ENCODE measurements at places on chromosomes 4 and X. TPM values are rescaled to one million over a fixed set of nuclear protein-coding genes. Genes with fewer than 3 reads are reported as not detected.

- H3K27ac ChIP-seq = no peak overlapping the region
- H3K36me3 ChIP-seq = no peaks in the 10 kb centered on the region
- H3K4me3 ChIP-seq = no peak overlapping the region
- no peak for DNase-seq
- H3K4me1 ChIP-seq = peaks cover 11% of the 10 kb centered on the region
Observed at GRCh38 chrX:13131396-13132137, 87.1 kb upstream of the FAM9C start.

DNA sequence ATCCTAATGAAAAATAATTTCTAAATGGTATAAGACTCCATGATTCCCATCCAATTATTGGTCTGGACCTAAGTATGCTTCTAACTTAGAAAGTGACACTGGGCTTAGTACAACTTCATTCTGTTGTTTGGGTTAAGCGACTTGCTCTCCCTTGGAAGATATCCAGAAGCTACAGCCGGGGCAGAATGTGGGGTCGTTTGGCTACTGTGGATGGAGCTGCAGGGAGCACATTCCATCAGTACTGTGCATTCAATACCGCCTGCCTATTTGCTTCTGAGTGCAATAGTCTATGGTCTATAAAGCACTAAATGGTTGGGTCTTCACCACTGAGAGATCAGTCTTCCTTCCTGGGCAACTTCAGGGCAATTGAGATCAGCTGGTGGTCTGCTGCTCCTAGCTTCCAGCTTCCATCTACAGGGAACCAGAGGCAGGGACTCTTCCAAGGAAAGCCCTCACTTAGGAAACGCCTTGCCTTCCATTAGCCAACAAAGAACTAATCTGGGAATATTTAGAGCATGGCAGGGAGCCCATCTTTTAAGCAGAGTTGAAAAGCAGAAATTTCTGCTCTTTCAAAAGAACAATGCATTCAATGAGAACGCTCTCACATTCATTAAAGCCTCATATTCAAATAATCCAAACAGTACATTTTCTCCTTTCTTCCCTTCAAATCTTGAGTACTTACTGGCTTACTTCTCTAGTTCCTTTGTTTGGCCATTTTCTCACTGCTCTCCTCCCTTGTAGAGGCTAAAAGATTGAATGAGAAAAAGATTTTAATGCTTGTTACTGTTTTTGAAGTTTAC lies 1049.9 kb upstream of the TENM3 start:
- H3K27me3 ChIP-seq = no peaks in the 10 kb centered on the region
- H3K36me3 ChIP-seq = no peaks in the 10 kb centered on the region
- DNase-seq = peak; percentile 60

- H3K4me3 ChIP-seq = no peak overlapping the region
- no peaks in the 10 kb centered on the region for H3K27me3 ChIP-seq
- no peaks in the 10 kb centered on the region for H3K4me1 ChIP-seq
- no peak overlapping the region for H3K27ac ChIP-seq
- H3K36me3 ChIP-seq = no peaks in the 10 kb centered on the region
Observed at GRCh38 chr4:99457270-99457669, 22.1 kb upstream of the ADH7 start.

DNA sequence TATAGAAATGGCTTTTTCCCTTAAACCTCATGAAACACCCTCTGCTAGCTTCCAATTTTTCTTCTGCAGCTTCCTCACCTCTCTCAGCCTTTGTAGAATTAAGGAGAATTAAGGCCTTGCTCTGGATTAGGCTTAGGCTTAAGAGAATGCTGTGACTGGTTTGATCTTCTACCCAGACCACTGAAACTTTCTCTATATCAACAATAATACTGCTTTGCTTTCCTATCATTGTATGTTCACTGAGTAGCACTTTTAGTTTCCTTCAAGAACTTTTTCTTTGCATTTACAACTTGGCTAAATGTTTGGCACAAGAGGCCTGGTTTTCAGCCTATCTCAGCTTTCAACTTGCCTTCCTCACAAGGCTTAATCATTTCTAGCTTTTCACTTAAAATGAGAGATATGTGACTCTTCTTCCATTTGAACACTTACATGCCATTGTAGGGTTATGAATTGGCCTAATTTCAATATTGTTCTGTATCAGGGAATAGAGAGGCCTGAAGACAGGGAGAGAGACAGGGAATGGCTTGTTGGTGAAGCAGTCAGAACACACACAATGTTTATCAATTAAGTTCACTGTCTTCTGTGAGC lies 28.2 kb downstream of the TMEM154 start:
- H3K4me1 ChIP-seq = no peaks in the 10 kb centered on the region
- no peaks in the 10 kb centered on the region for H3K27me3 ChIP-seq
- H3K27ac ChIP-seq = no peak overlapping the region
- no peaks in the 10 kb centered on the region for H3K36me3 ChIP-seq
- no peak for DNase-seq

- H3K4me1 ChIP-seq = peaks cover 8% of the 10 kb centered on the region
- no peak overlapping the region for H3K27ac ChIP-seq
- H3K27me3 ChIP-seq = no peaks in the 10 kb centered on the region
- no peaks in the 10 kb centered on the region for H3K36me3 ChIP-seq
- no peak for DNase-seq
Observed at GRCh38 chr4:153002110-153002509, 66.0 kb downstream of the FHDC1 start.

DNA sequence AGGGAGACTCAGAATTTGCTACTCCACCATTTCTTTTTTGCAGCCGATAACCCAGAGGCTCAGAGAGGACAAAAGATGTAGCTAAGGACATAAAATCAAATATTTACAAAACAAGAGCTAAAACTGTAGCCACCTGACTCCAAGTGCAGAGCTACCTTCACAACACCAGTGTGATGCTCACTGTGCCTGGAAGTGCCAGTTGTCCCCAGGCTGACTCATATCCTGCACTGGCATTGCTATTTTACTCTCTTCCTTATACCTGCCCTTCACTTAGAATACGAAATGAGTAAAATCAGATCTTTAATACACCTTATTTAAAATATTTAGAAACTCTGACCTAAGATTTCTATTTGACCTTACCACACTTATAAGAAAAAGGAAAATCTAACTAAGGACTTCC lies 39.5 kb downstream of the SLC7A11 start:
- H3K27ac ChIP-seq = no peak overlapping the region
- H3K4me1 ChIP-seq = no peaks in the 10 kb centered on the region
- DNase-seq = no peak
- H3K27me3 ChIP-seq = no peaks in the 10 kb centered on the region
- no peaks in the 10 kb centered on the region for H3K36me3 ChIP-seq
- no peak overlapping the region for H3K4me3 ChIP-seq

DNA sequence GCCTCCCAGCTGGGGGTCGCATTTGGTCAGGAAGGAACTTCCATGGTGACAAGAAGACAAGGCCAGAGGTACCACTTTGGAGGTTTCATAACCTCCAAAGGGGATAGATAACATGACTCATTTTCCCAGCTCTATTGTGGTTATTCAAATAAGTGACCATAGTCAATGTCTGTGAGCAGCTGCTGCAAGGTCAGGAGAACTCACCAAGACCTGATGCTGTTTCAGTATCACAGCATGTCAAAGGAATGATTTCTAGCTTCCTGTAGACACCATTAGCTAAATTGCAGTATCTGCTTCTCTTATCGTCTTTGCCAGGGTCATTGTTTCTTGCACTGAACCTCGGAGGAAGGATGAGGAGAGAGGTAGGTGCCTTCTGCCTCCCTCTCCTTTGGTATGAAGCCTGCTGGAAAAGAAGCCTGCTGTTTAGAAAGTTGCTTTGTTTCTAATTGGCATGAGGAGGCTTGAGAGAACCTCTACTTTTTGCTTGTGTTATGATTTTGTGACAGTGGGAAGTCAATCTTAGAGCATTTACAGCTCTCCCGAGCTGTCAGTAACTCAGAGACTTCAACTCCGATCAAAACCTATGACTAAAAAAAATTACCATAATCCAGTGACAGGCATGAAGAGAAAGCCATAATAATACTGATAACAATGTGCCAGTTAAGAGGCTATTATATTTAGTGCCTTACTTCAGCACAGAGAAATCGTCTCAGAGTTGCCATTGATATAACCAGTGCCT lies 38.0 kb upstream of the GATB start:
- H3K4me1 ChIP-seq = no peaks in the 10 kb centered on the region
- H3K27me3 ChIP-seq = no peaks in the 10 kb centered on the region
- H3K27ac ChIP-seq = peak overlapping the region; percentile 81
- H3K4me3 ChIP-seq = no peak overlapping the region
- no peaks in the 10 kb centered on the region for H3K36me3 ChIP-seq

- no peak overlapping the region for H3K4me3 ChIP-seq
- DNase-seq = no peak
- no peaks in the 10 kb centered on the region for H3K27me3 ChIP-seq
- no peaks in the 10 kb centered on the region for H3K4me1 ChIP-seq
- no peak overlapping the region for H3K27ac ChIP-seq
Observed at GRCh38 chrX:155188786-155189185, 27.5 kb upstream of the VBP1 start.

- H3K27ac ChIP-seq = no peak overlapping the region
- no peak for DNase-seq
- no peak overlapping the region for H3K4me3 ChIP-seq
Observed at GRCh38 chr4:165765053-165765452, 108.0 kb upstream of the TLL1 start.

- H3K36me3 ChIP-seq = no peaks in the 10 kb centered on the region
- H3K27ac ChIP-seq = no peak overlapping the region
- no peak for DNase-seq
- H3K27me3 ChIP-seq = no peaks in the 10 kb centered on the region
- H3K4me1 ChIP-seq = no peaks in the 10 kb centered on the region
Observed at GRCh38 chr4:144223149-144223548, 82.6 kb upstream of the GYPA start.

DNA sequence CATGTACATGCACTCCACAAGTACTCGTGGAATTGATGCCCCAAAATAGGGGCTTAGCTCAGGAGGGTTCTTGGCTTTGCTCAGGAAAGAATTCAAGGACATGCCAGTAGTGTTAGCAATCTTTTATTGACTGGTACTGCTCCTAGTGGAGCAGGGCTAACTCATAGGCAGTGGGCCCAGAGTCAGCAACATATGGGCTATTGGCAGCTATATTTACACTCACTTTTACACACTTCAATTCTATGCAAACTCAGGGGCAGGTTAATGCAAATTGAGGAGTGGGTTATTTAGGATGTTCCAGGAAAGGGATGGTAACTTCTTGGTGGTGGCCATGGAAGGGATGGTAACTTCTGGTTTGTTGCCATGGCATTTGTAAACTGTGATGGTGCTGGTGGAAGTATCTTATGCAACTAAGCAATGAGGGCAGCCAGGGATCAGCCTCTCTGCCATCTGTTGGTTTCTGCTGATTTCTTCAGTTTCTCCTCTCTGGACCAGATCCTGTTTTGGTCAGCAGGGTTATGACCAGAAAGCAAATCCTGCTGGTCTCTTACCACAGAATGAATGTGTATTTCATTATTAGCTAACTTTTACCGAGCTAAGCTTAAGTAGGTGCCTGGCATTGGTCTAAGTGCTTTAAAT lies 69.2 kb upstream of the FAT1 start:
- no peak overlapping the region for H3K27ac ChIP-seq
- no peaks in the 10 kb centered on the region for H3K4me1 ChIP-seq
- no peaks in the 10 kb centered on the region for H3K27me3 ChIP-seq
- DNase-seq = no peak
- no peaks in the 10 kb centered on the region for H3K36me3 ChIP-seq

DNA sequence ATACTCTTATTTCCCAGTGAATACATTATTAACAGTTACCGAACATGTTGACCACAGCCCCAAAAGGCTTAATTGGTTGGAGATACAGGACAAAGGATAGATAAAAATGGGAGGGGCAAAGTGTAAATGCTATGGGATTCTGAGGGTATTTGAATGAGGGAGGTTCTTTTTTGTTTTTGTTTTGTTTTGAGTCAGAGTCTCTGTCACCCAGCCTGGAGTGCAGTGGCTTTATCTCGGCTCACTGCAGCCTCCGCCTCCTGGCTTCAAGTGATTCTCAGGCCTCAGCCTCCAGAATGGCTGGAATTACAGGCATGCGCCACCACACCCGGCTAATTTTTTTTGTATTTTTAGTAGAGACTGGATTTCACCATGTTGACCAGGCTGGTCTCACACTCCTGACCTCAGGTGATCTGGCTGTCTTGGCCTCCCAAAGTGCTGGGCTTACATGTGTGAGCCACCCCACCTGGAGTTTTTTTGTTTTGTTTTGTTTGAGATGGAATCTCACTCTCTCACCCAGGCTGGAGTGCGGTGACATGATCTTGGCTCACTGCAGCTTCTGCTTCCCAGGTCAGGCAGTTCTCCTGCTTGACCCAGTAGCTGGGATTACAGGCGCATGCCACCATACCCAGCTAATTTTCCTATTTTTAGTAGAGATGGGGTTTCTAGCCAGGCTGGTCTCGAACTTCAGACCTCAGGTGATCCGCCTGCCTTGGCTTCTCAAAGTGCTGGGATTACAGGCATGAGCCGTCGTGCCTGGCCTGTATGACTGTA lies 9.0 kb downstream of the UBE2K start:
- H3K4me1 ChIP-seq = peaks cover 2% of the 10 kb centered on the region
- peaks cover 5% of the 10 kb centered on the region for H3K36me3 ChIP-seq
- peak overlapping the region; percentile 50 for H3K27ac ChIP-seq
- H3K4me3 ChIP-seq = no peak overlapping the region

PAGE2B gene
- total RNA-seq = not detected

IL21 gene
- not detected for total RNA-seq

XAGE3 gene
- not detected for total RNA-seq

ATP2B3 gene
- 0.21 TPM for total RNA-seq

ANAPC10 gene
- total RNA-seq = 53.7 TPM

CSAG2 gene
- total RNA-seq = not detected

DUSP21 gene
- total RNA-seq = not detected
